ENCODE measurements at places on chromosomes 5 and 9.

DNA sequence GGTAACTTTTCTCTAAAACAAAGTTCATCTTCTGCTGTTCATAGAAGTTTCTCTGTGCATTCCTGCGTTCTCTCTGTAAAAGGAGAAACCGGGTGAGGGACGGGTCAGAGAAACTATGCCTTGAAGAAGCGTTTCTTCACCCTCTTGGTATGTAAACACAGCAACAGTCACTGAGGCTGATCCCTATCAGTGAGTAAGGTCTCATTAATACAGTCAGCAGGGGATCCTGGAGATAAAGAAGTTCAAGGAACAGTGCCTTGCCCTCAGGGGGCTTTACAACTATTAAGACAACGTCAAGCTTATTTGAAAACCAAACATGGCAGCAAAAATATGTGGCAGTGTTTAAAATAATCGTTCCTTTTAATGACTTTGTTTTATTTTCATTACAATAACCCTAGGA, 202.9 kb upstream of the IL12B start:
- DNase-seq = peak; percentile 12

- no peak for DNase-seq
Measured at GRCh38 chr5:102777099-102777498, 22.0 kb downstream of the PAM start.

- DNase-seq = no peak
Measured at GRCh38 chr5:13601112-13601511, 343.4 kb downstream of the DNAH5 start.

GRCh38 chr9:131382850-131383729, 10.8 kb upstream of the PRRC2B start:
- no peak for DNase-seq

- no peak for DNase-seq
Measured at GRCh38 chr9:134800791-134801339, 79.7 kb upstream of the FCN2 start.

DNA sequence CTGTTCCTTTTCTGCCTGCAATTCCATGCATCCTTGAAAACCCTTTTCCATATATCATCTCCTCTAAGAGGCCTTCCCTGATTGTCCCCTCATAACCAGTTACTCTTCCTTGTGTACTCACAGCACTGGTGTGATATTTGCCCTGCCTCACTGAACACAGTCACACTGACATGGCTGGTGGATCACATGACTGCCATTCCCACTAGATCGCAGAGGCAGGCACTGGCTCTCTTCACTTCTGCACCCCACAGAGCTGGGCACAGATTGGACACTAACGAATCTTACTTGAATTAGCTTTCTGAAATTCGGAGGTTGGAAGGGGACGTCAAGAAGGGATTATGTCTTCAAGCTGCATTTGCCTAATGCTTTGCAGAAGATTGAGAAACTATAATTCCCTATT, 208.0 kb downstream of the PAPPA start:
- no peak for DNase-seq
